Thoracic aorta (tissue), 2 donors: ENCODE measurements at places on chromosomes 7 and 10. TPM values are rescaled to one million over a fixed set of nuclear protein-coding genes. Genes with fewer than 3 reads are reported as not detected.
A peak's percentile ranks its signal among the peaks of the same experiment; 100 is the strongest.

- H3K36me3 ChIP-seq = peaks cover 11% of the 10 kb centered on the region
- H3K4me1 ChIP-seq = no peaks in the 10 kb centered on the region
- no peak for DNase-seq
- H3K4me3 ChIP-seq = no peak overlapping the region
- no peaks in the 10 kb centered on the region for H3K27me3 ChIP-seq
Measured at GRCh38 chr7:3992841-3993240, 689.3 kb upstream of the FOXK1 start.

GRCh38 chr7:4416396-4417056 lies 265.6 kb upstream of the FOXK1 start:
- no peaks in the 10 kb centered on the region for H3K27me3 ChIP-seq
- no peak overlapping the region for H3K27ac ChIP-seq

GRCh38 chr10:114616516-114616915 lies 41.6 kb downstream of the ABLIM1 start:
- no peaks in the 10 kb centered on the region for H3K27me3 ChIP-seq
- H3K27ac ChIP-seq = no peak overlapping the region
- no peaks in the 10 kb centered on the region for H3K36me3 ChIP-seq
- H3K4me1 ChIP-seq = peaks cover 20% of the 10 kb centered on the region
- DNase-seq = no peak

GRCh38 chr10:68517188-68517587 lies 10.1 kb downstream of the SLC25A16 start:
- H3K4me3 ChIP-seq = no peak overlapping the region
- peaks cover 13% of the 10 kb centered on the region for H3K36me3 ChIP-seq
- H3K27me3 ChIP-seq = no peaks in the 10 kb centered on the region
- H3K4me1 ChIP-seq = no peaks in the 10 kb centered on the region

DNA sequence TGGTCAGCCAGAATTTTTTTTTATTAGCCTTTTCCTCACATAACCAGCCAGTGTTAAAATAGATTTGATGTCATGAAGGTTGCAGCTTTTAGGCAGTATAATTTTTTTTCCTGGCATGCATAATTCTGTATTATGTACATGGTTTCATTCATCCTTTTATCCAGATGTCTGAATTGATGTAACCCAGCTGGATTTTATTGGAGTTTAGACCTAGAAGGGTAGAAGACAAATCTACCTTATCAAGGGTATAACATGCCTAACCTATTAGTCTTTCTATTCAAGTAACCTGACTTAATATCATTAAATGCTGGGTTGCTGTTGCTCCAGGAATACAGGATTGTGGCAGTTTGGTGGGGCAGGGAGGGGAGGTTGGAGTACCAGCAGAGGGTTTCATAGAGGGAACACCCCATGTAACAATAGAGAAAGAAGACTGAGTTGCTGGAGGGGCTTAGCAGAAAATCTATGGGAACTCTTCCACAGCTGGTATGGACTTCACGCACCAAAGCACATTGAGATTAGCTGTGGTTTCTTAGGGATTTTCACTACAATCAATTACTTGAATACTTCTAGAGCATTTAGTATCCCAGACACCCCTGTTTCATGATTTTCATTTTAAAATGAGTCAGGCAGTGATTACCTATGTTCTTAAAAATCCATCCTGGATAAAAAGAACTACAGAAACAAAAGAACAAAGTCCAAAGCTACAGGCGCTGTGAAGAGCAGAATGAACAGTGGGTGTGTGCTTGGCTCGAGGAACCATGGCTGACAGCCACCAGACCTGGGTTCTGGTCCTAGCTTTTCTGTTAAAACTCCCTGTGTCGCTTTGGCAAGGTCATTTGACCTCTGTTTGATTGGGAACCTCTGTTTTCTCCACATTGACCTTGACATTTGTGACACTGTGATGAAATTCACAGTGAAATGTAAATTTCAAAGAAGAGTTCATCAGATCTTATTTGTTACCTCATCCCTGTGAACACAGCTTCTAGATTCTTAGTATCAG lies 93.5 kb downstream of the CREM start:
- DNase-seq = no peak
- no peaks in the 10 kb centered on the region for H3K36me3 ChIP-seq
- H3K4me3 ChIP-seq = no peak overlapping the region
- H3K27ac ChIP-seq = no peak overlapping the region

DNA sequence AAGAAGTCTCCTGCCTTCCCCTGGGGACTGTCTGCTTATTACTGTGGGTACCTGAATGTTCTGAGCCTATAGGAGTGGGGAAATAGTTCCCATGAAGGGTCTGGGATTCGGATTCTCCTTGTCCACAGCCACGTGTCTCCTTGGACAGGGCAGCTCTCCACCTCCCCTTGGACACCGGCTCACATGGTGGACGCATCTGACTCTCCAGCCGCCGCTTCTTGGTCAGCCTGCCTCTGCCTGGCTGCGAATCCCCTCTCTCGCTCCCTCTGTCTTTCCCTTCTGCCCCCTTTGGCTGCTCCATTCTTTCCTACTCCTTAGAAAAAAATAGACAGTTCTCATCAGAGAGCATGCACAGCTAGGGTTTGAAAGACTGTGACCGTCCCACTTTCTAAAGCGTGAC lies 46.9 kb downstream of the JAKMIP3 start:
- no peak overlapping the region for H3K27ac ChIP-seq
- no peaks in the 10 kb centered on the region for H3K27me3 ChIP-seq
- H3K4me3 ChIP-seq = no peak overlapping the region

DNA sequence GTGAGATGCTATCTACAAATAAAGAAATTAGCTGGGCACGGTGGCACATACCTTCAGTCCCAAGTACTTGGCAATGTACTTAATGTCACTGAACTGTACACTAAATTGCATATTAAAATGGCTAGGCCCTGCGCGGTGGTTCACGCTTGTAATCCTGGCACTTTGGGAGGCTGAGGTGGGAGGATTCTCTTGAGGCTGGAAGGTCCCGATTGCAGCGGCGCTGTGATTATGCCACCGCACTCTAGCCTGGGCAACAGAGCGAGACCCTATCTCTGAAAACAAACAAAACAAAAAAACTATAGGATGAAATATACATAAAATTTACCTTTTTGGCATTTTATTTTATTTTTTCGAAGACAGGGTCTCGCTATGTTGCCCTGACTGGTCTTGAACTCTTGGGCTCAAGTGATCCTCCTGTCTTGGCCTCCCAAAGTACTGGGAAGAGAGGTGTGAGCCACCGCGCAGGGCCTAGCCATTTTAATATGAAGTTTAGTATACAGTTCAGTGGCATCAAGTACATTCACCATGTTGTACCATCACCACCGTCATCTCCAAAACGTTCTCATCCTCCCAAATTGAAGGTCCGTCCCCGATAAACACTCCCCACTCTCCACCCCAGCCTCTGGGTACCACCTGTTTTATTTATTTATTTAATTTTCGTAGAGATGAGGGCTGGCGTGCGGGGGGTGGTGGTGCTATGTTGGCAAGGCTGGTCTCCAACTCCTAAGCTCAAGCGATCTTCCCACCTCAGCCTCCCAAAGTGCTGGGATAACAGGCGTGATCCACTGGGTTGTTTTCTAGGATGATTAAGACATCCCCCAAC lies 1.3 kb upstream of the EIF3B start:
- no peaks in the 10 kb centered on the region for H3K27me3 ChIP-seq
- H3K4me3 ChIP-seq = peak overlapping the region; percentile 99
- DNase-seq = no peak
- H3K27ac ChIP-seq = peak overlapping the region; percentile 96
- peaks cover 22% of the 10 kb centered on the region for H3K4me1 ChIP-seq

GRCh38 chr7:50164559-50165170 lies 71.6 kb upstream of the ZPBP start:
- H3K4me1 ChIP-seq = no peaks in the 10 kb centered on the region
- no peak overlapping the region for H3K27ac ChIP-seq
- no peaks in the 10 kb centered on the region for H3K27me3 ChIP-seq
- no peak overlapping the region for H3K4me3 ChIP-seq

DNA sequence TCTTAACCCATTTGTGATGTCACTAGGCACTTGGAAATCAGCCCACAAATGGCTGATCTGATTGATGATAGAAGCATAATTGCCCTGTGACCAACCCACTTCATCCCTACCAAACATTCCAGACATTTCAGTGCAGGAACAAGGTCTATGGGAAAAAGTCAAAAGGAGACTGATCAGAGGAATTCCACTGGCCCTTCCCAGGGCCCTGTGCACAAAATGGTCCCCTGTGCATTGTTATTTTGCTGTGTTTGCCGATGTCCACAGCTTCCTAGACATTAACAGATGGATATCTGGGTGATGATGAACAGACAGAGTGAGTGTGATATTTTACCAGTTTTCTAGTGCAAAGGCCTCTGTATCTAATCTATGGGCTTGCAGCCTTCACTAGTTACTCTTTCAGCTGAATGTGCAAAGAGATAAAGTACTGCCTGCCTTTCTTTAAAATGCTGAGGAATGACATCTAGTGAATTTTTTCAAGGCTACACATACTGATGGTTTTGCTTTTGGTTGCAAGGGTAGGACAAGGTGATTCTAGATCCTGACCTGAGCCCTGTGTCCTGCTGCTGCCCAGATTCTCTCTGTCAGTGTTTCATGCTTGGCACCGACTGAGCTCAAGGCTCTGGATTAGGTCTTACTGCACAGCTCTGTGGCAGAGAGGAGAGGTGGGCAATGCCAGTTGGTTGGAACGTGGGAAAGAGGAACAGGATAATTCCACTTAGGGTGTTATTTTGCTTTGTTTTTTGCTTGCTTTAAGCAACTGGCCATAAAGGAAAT lies 55.4 kb downstream of the CALD1 start:
- H3K36me3 ChIP-seq = peaks cover 2% of the 10 kb centered on the region
- H3K27ac ChIP-seq = peak overlapping the region; percentile 92
- H3K4me3 ChIP-seq = peak overlapping the region; percentile 1
- peaks cover 100% of the 10 kb centered on the region for H3K4me1 ChIP-seq
- no peaks in the 10 kb centered on the region for H3K27me3 ChIP-seq

GRCh38 chr10:73625004-73625883 lies 16.0 kb downstream of the MYOZ1 start:
- peak overlapping the region; percentile 78 for H3K27ac ChIP-seq
- H3K27me3 ChIP-seq = no peaks in the 10 kb centered on the region
- no peaks in the 10 kb centered on the region for H3K36me3 ChIP-seq
- peaks cover 15% of the 10 kb centered on the region for H3K4me1 ChIP-seq
- H3K4me3 ChIP-seq = peak overlapping the region; percentile 91
- DNase-seq = no peak

DNA sequence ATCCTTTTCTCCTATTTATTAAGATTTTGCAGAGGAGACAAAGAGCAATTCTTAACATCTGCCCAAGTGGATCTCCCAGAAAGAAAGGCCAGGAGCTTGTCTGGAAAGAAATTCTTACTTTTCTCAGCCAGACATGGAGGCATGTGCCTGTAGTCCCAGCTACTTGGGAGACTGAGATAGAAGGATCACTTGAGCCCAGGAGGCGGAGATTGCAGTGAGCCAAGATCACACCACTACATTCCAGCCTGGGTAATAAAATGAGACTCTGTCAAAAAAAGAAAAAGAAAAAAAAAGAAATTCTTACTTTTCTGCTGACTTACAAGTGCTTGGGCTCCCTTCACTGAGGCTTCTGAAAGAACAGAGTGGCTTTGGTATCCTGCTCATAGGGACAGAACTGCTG lies 2.4 kb upstream of the CYP3A43 start:
- no peaks in the 10 kb centered on the region for H3K36me3 ChIP-seq

DNA sequence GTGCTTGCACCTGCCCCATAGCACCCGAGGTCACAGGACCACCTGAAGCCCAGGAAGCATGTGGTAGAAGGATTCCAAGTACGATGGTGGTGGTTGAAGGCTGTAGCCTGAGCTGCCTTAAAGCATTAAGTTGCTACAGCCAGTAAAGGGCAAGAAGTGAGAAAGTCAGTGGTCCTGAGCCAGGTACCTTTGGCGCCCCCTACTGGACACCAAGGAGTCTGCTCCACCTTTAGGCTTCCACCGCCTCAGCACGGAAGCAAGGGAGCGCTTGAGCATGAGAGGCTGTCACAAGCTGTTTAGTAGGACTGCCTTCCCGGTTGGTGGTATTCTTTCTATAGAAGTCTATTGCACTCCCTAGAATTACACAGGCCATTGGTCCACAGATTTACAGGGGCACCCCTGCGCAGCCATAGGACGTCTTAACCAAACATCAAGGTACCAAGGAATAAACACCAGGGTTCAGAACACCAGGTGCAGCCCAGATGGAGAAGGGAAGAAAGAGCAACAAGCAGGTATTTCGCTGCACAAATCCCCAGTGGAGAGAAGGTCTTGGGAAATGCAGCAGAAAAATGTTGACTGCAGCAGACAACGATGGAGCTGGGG lies 2.2 kb downstream of the CRTAC1 start:
- H3K27ac ChIP-seq = no peak overlapping the region
- no peak overlapping the region for H3K4me3 ChIP-seq
- no peak for DNase-seq
- no peaks in the 10 kb centered on the region for H3K36me3 ChIP-seq

DNA sequence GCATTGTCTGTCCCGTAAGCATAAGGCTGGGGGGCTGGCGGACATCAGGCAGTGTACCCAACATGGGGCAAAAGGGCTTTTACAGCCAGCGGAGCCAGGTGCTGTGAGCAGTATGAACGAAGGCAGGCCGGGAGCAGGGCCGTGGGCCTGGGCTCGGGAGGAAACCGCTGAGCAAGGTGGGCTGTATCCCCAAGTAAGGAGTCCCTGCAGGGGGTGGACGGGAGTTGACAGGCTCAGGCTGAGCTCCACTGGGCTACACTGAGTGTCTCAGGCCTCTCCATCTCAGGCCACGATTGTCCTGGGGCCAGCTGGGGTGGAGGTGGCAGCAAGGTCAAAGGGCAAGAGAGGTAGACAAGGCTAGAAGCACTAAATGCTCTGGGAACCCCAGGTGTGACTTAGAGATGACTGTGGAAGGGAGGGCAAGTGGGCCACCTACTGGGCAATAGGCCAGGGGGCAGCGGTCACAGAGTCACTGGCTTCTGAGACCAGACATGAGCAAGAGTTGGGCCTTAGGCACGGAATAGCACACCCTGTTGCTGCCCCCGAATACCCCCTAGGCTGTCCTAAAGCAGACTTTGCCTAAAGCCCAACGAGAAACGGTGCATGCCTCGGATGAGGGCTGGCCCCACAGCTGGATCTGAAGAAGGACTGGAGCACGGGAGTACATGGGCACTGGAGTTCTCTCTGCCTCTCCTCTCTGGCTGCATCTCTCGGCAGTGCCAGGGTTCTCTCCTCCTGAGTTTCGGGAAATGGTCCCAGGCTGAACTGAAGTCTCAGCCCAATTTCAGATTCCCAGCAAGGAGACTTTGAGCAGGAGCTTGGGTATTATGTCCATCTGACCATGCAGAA lies 10.8 kb upstream of the RAMP3 start:
- no peak for DNase-seq
- no peak overlapping the region for H3K4me3 ChIP-seq
- H3K27me3 ChIP-seq = no peaks in the 10 kb centered on the region
- no peaks in the 10 kb centered on the region for H3K36me3 ChIP-seq
- no peaks in the 10 kb centered on the region for H3K4me1 ChIP-seq
- no peak overlapping the region for H3K27ac ChIP-seq

DNA sequence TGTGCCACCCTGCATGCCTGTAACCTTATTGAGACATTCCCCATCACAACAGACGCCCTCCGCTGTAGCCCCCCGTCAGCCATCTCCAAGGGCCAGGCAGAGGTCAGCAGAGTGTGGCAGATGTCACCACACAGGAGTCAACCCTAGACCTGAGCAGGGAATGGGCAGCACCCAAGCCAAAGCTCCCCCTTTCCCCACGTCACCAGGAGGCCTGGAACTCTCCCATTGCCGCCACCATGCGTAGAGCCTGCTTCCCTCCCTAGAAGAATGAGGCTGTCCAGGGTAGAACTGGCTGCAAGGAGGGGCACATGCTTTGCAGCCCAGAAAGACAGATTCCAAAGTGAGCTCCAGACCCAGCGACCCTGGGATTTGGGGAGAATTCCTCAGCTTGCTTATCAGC lies 342.9 kb downstream of the TNS3 start:
- H3K27ac ChIP-seq = no peak overlapping the region
- H3K4me1 ChIP-seq = no peaks in the 10 kb centered on the region
- no peak for DNase-seq
- H3K36me3 ChIP-seq = no peaks in the 10 kb centered on the region
- H3K4me3 ChIP-seq = no peak overlapping the region

Gene WAPL
- total RNA-seq = 52.7 TPM

Gene ST8SIA6
- total RNA-seq = 1.5 TPM

Gene DKK1
- total RNA-seq = 0.78 TPM

Gene MRC1
- 73.4 TPM for total RNA-seq
